ENCODE measurements at places on chromosomes 12 and 14.

DNA sequence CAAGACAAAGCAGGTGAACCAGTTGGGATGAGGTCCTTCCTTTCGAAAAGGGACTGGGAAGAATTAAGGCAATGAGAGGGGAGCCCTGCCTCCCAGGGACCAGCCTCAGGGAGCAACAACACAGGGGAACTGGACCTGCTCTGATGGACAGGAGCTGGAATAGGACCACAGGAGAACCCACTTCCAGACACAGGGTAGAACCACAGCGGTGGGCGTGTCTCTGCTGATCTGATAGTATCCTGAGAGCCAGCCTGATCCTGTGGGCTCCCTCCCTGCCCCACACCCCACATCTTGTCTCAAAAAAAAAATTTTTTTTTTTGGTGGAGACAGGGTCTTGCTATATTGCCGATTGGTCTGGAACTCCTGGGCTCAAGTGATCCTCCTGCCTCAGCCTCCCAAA lies 13.6 kb upstream of the PLEK2 start:
- DNase-seq = no peak

- DNase-seq = no peak
These were observed 111.2 kb downstream of the TMTC1 start for GRCh38 chr12:29672580-29672979.

DNA sequence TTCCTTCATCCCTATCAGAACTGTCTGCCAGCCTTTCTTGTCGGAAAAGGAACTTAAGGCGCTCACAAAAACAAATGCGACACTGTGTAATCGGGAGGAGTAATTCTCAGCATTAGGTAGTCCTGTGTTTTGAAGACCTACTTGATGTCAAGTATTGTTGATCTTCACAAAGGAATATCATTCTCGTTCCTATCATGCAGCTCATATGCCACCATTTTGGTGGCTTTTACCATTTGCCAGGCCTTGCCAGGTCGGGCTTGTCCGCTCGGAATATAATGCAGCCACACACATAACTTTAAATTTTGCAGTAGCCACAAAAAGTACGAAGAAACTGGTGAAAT lies 903 bp upstream of the PPP4R3A start:
- DNase-seq = no peak

GRCh38 chr12:19546027-19546426 lies 106.7 kb downstream of the AEBP2 start:
- no peak for DNase-seq

DNA sequence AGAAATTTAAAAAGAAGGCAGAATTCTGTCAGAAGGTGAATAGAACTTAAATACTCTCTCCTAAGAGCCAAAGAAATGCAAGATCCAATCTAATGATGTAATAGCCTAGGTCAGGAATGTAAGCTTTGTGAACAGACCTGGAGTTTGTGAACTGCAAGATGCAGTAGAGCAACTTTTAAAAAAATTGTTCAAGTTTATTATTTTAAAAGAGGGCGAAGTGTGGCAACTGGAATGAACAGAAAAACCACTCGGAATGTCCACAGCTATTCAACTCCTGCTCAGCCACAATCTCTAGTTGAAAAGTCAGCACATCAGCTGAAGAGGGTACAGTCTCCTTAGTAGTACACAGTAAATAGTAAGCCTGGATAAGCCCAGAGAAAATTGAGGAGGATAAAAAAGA lies 228.8 kb downstream of the PPFIA2 start:
- no peak for DNase-seq

Data from GOT3 (cell line).